Activated CD4-positive, alpha-beta T cell treated with anti-CD3 and anti-CD28 coated beads for 4 hours (primary cell): ENCODE measurements at places on chromosomes 16 and 17.
A peak's percentile ranks its signal among the peaks of the same experiment; 100 is the strongest.

GRCh38 chr17:81388612-81389367 lies 6.5 kb upstream of the BAHCC1 start:
- no peak for DNase-seq

DNA sequence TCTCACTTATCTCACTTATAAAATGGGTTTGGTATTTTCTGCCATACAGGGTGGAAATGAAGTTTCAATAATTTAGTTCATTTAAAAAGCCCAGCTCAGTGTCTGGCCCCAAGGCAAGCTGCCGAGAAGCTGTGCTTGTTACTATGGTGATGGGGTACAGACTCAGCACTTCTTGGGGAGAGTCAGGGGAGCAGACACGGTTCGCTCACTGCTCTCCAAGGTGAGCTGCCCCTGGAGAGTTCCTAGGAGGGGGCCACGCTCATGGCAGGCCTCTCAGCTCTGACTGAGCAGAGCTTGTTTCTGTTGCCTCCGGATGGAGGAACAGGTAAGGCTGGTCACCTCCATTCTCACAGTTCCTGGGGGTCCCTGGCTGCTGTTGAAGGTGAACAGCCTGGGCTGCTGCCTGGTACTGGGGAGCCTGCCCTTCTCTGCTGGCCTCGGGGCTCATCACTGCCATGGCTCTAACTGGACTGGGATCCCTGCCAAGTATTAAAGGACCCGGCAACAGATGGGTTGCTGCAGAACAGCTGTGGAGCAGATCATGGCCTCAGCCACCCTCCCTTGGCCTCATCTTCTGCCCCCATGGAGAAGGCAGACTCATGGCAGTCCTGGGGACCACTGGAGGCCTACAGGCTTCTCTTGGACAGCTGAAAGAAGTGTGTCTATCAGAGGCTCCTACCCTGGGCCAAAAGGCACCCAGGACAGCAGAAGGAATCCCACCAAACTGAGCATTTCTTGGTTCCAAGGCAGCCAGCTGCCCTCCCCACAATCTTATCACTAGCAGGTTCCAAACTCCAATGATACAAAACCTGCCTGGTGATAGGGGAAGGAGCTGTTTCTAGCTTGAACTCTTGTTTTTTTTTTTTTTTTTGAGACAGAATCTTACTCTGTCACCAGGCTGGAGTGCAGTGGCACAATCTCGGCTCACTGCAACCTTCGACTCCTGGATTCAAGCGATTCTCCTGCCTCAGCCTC lies 25.9 kb upstream of the SPATA32 start:
- no peak for DNase-seq

DNA sequence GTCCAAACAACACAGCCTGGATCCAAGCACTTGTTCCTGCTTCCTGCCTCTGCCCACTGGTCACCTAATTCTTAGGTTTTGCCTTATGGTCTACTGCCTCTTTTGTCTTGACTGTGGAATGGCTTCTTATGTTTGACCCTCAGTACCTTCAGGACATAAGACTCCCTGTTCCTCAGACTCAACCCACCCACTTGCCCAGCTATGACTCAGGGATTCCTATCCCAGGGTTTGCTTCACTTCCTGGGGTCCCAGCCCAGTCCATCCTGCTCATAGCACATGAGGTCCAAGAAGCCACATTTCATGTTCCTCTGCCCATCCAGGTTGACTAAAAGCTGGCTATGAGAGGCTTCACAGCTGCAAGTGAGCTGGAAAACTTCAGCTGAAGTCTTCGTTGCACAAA lies 320.9 kb upstream of the CDH5 start:
- no peak for DNase-seq

DNA sequence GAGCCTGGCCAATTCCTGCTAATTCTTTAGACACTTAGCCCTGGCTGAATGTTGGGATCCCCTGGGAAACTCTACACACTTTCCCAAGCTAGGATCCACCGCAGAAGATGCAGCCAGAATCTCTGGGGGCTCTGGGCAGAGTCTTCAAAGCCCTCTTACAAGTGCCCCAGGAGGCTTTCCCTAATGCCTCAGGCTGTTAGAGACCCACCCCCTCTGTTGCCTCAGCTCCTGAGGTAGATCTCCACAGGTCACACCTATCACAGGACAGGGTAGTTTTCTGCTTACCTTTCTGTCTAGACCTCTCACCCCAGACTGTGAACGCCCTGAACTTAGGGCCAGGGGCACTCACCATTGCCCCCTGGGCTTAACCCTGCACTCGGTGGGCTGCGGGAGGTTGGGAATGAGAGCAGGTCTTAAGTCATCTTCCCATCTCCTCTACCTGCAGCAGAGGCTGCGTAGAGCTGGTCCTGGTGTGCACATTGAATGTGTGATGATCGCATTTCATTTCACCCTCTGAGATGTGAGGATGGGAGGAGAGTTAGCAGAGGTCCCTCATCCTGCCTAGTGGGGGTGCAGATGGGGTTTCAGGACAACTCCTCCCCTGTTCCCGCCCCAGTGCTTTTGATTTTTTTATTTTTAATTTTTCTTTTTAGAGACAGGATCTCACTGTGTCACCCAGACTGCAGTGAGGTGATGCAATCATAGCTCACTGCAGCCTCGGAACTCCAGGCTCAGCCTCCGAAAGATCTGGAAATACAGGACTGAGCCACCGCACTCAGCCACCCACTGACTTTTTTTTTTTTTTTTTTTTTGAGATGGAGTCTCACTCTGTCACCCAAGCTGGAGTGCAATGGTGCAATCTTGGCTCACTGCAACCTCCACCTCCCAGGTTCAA lies 89.0 kb upstream of the LHX1 start:
- no peak for DNase-seq

- DNase-seq = peak; percentile 51
Observed at GRCh38 chr16:53435066-53435688, 906 bp downstream of the RBL2 start.

DNA sequence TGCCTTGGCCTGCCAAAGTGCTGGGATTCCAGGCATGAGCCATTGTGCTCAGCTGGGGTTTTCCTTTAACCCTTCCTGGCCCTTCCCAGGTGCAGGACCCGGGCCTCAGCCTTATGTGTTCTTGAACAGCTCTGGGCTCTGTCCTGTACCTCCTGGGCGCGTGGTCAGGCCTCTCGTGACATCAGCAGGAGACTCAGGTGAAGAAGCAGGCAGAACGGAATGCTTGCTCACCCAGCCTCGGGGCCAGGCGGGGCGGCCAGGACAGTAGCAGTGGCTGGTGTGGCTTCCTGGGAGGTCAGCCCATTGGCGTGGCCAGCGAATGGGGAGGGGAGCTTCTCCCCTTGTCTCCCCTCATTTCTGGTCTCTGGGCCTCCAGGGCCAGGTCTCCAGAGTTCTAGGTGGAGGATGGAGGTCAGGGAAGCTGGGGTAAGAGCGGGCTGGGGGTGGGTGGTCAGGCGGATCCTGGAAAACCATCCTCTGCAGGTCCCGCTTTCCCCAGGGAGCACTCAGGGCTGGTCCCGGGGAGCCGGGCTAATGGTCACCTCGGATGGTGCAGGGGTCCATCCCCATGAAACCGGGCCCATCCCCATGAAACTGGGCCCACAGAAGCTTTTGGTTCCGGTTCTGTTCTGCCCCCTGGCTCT lies 281.5 kb downstream of the SEC14L1 start:
- no peak for DNase-seq

DNA sequence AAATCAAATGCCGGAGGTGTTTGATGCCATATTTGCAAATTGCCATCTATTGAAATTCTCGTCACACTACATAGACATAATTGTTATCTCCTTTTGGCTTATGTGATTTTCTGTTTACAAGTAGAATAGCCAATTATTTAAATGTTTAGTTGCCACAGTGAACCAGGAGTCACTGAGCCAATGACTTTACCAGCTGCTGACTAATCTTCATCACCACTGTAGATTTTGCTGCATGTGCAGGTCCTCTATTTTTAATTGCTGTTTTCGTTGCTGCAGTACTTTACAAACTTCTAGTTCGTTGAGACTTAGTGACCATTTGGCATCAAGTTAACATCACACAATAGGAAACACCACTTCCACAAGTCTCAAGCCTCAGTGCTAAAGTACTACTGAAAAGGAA lies 22.8 kb downstream of the ABHD15 start:
- no peak for DNase-seq

DNA sequence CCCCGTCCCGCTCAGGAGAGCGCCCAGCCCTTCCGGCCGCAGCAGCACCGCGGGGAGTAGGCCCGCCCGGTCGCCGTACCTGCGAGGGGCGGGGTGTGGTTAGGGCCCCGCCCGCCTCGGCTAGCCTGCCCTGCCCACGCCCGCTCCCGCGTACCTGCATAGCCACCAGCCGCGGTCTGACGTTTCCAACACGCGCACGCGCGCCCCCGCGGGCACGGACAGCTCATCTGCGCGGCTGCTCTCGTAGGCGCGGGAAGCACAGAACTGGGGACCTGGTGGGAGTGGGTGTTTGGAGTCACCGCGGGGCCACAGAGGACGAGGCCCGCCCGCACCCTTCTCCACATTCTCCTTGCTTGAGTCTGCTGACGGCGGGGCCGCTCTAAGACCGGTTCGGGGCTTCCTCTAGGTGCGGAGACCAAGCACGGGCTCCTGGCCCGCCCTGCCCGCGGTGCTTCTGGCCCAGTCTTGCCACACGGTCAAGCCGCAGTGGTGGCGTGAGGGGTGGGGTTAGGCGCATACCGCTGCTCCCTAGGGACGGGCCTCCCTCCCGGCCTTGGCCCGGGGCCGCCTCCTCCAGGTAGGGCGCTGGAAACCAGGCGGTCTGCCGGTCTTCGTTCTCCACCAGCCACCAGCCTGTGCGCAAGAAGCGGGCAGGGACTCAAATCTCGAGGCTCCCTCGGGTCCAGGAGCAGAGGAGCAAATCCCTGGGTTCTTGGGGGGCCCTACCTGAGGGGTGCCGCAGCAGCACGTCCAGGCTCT lies 1.8 kb downstream of the NOXO1 start:
- DNase-seq = peak; percentile 60

- DNase-seq = no peak
Observed at GRCh38 chr17:37859451-37859850, 64.8 kb upstream of the TBC1D3K start.

DNA sequence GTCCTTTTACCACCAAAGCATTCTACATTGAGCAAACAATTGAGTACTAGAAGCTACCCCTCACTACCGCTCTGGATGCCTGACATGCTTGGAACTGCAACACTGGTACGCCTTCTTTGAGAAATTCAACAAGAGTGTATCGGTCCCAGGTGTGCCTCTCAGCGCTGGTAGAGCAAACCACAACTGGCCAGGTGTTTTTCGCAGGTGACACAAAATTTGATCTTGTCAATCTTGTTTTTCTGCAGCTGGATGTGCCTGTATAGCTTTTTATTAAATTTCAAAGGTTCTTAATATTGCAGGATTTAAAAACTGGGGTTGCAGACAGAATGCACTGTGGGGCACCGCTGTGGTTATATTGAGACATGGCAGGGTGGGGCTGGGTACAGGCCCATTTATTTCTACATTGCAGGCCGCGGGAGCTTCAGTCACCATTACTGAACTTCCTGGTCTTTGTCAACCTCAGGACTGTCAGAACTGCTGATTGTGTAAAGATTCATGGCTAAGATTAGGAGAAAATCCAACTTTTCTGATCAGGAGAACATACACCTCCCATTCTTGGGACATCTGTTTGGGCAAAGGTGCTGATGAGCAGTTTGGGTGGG lies 4.5 kb upstream of the SNX20 start:
- no peak for DNase-seq
